T-cell (primary cell): ENCODE measurements at places on chromosomes 1 and 21.

GRCh38 chr1:40532844-40533424 lies 1.5 kb downstream of the ZNF684 start:
- no peak for DNase-seq
- H3K27ac ChIP-seq, result no peak overlapping the region
- no peaks in the 10 kb centered on the region for H3K27me3 ChIP-seq

DNA sequence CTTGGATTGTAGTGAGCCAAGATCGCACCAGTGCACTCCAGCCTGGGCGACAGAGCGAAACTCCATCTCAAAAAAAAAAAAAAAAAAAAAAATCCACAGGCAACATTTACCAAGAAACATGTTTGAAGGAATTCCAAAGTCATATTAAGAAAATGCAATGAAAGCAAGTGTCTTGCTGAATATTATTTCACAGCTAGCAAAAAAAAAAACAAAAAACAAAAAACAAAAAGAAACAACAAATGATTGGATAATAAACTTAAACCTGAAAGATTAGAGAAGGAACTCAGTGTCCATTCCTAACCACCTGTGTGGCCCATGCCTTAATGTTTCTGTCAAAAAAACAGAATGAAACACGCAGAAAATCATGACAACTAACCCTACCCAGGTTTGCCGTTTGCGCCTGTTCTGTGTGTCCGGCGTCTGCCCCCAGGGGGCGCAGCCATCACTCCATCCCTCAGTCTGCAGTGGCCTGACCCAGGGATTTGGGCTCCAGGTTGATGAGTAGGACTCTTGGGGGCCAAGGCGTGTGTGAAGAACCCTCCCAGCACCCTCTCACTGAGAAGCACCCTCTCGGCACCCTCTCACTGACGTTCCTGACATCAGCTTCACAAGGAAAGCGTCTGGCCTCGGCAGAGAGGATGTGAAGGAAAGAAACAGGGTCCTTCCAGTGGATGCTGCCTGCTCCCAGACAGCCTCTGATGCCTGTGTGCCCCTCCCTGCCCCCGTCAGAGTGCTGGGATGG lies 19.2 kb upstream of the PTTG1IP start:
- H3K4me3 ChIP-seq, result no peak overlapping the region
- H3K4me1 ChIP-seq, result peaks cover 3% of the 10 kb centered on the region
- no peaks in the 10 kb centered on the region for H3K27me3 ChIP-seq
- H3K36me3 ChIP-seq, result peaks cover 41% of the 10 kb centered on the region
- H3K27ac ChIP-seq, result peak overlapping the region; percentile 14
- DNase-seq, result peak; percentile 79

DNA sequence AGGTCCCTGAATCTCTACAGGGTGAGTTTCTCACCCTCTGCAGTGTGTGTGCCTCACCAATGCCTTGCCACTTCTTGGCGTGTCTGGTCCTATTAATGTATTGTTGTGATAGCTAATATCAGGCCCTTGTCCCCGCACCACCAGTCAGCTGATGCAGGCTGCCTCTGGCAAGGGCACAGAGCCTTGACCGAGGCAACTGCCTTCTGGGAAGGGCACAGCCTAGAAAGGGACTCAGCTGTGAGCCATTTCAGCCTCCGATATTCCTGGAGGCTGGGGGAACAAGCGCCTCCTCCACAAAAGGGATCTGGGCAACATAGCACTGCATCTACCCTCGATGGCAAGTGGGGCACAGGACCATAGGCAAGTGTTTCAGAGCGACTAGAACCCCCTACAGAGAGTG lies 27.0 kb downstream of the IL10RB start:
- peaks cover 10% of the 10 kb centered on the region for H3K36me3 ChIP-seq
- no peaks in the 10 kb centered on the region for H3K27me3 ChIP-seq
- H3K4me3 ChIP-seq, result no peak overlapping the region

DNA sequence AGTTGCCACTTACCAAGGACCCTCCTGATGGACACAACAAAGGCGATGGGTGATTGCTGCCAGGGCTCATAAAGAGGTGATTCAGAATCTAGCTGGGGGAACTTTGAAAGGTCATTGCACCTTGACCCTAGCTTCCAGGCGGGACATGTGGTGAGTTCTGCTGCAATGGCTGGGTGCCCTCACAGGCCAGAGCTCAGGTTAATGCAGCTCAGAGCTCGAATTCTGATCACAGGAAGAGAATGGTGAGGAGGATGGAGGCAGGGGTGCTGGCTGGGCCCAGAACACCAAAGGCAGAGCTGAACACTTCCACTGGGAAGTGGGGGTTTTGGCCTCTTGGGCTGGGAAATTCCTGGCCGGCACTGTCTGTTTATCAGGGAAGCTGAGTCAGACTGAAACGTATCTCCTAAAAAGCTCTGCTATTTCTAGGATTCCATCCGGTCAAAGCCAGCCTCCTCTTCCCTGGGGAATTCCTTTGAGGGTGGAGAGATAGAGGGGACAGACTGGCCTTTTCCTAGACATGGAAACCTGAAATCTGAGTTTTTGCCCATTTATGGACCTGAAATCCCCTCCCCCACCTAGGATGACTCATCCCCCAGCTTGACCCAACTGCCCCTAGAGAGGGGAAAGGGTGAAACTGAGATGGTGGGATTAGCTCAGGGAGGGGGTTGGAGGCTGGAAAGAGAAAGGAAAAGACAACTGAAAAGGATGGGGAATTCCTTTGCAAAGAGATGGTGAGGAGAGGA lies 27.2 kb downstream of the NUAK2 start:
- peaks cover 11% of the 10 kb centered on the region for H3K4me1 ChIP-seq
- DNase-seq, result no peak
- no peaks in the 10 kb centered on the region for H3K36me3 ChIP-seq
- no peak overlapping the region for H3K4me3 ChIP-seq
- no peak overlapping the region for H3K27ac ChIP-seq

DNA sequence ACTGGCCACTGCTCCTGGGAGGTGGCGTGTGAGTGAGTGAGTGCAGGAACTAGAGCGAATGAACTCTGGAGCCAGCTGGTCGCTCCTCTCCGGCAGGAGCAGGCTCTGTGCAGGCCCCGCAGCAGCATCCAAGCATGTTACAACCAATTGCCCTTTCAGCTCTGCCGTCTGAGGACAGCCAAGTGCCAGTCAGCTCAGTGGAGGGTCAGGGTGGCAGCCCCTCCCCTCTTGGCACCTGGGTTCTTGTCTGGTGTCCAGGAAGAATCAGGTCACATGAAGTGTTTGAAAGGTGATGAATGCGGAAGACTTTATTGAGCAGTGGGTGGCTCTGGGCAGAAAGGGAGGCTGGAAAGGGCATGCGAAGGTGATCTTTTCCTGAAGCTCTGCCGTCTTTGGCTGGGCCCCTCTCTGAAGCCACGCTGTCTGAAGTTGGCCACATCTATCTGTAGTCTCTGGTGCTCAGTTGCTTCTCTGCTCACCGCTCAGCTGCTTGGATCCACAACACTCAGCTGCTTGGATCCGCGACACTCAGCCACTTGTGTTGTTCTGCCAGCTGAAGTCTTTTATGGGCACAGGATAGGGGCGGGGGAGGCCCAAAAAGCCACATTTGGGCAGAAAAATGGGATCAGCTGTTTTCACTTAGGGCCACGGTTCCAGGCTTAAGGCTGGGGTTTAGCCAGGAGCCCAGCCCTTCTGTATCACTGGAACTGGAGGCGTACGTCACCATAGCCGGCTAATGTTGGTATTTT lies 139.8 kb downstream of the ADSS2 start:
- no peak overlapping the region for H3K4me3 ChIP-seq
- no peaks in the 10 kb centered on the region for H3K4me1 ChIP-seq
- DNase-seq, result no peak
- no peaks in the 10 kb centered on the region for H3K36me3 ChIP-seq

DNA sequence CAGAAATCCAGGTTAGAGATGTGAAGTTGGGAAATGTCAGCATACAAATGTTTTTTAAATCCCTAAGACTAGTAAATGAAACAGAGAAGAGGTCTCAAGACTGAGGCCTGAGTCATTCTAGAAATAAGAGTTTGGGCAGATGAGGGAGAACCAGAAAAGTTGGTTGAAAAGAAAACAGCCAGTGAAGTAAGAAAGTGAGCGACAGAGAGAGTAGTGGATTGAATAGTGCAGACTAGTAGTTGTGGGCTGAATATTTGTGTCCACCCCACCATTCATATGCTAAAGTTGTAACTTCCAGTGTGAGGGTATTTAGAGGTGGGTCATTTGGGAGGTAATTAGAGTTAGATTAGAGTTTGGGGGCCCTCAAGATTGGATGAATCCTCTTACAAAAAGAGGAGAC lies 889.2 kb downstream of the TTLL7 start:
- no peak for DNase-seq
- no peaks in the 10 kb centered on the region for H3K27me3 ChIP-seq
- H3K27ac ChIP-seq, result no peak overlapping the region
- H3K4me3 ChIP-seq, result no peak overlapping the region
- H3K4me1 ChIP-seq, result no peaks in the 10 kb centered on the region

- H3K4me3 ChIP-seq, result peak overlapping the region; percentile 12
Observed at GRCh38 chr1:28917757-28918118, 3.4 kb downstream of the EPB41 start.

DNA sequence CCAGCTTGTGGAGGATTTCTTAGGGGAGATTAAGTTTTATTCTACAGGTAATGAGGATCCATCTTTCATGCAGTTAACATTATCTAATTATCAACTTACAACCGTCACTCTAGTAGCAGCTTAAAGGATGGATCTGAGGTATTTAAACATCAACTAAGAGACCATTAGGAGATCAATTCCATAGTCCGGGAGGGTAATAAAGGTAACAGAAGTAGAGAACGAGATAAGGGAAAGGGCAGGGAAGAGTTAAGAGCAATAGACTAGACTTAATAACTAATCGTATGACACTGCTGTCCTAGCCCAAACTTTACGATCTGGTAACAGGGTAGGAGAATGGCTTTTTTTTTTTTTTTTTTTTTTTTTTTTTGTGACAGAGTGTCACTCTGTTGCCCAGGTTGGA lies 19.5 kb upstream of the CCDC17 start:
- H3K27ac ChIP-seq, result no peak overlapping the region
- H3K27me3 ChIP-seq, result no peaks in the 10 kb centered on the region
- DNase-seq, result no peak
- peaks cover 11% of the 10 kb centered on the region for H3K36me3 ChIP-seq
